ENCODE measurements at places on chromosomes 5 and 9.
A peak's percentile ranks its signal among the peaks of the same experiment; 100 is the strongest.

- no peak for DNase-seq
These were observed 157.1 kb downstream of the HTR1A start for GRCh38 chr5:63805151-63805550.

GRCh38 chr9:109416135-109416706, 81.9 kb downstream of the PTPN3 start:
- no peak for DNase-seq

DNA sequence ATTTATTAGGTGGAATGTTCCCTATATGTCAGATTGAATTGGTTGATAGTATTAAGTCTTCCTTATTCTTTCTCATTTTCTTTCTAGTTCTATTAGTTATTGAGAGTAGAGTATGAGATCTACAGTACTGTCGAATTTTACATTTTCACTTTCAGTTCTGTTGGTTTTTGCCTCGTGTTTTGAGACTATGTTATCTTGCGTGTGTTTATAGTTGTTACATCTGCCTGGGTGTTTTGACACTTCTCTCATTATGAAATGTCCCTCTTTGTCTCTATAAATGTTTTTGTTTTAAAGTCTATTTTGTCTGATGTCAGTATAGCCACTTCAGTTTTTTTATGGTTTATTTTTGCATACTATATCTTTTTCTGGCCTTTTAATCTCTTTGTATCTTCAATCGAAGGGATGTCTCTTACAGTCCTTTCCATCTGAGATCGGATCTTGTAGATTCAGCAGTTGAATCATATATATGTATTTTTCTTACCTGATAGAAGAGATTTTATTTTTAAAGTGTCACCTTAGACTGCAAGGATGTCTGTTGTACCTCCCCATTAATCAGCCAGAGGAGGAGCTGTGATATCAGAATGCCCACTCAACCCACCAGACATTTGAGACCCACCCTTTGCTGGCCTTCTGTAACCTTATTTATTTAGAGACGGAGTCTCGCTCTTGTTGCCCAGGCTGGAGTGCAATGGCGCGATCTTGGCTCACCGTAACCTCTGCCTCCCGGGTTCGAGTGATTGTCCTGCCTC, 20.7 kb downstream of the EHMT1 start:
- DNase-seq = no peak

- no peak for DNase-seq
These were observed 17.9 kb downstream of the SRFBP1 start for GRCh38 chr5:121979691-121980090.

GRCh38 chr9:131739959-131740648, at the start of gene RAPGEF1:
Gene RAPGEF1 (minus strand): TSS chr9:131740076. CDS start chr9:131739830, 246 bp downstream.
- peak; percentile 80 for DNase-seq

DNA sequence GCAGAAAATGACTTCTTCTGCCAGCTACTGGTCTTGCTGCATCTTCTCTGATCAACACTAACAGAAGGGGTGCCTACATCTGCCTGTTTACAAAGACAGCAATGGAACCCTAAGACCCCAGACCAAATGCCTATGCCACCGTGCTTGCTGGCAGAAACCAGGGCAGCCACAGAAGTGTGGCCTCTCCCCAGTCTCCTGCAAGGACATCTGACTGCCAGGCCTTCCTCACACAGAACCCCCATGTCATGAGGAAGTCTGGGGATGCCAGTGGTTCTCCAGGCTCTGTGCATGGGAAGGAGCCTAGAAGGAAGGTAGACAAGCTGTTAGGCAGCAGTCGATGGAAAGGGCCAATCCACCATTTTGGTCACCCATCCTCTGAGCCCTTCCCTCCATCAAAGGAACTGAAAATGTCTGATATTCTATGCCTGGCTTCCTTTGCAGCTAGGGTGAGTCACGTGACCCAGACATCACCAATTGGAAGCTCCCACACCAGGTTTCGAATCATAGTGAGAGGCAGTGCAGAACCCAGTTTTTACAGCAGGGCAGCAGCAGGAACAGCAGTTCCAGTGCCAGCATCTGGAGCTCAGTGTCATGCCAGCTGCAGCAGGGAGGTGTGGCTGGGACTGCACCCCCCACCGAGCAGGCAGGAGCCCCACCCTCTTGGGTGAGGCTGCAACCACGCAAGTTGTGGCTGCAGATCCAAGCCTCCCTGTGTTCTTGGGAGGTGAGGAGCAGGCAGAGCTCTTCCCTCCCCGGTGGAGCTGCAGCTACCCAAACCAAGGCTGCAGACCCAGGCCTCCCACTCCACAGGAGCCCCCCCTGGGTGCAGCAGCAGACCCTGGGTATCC, 123.4 kb downstream of the OLFM1 start:
- DNase-seq = no peak

DNA sequence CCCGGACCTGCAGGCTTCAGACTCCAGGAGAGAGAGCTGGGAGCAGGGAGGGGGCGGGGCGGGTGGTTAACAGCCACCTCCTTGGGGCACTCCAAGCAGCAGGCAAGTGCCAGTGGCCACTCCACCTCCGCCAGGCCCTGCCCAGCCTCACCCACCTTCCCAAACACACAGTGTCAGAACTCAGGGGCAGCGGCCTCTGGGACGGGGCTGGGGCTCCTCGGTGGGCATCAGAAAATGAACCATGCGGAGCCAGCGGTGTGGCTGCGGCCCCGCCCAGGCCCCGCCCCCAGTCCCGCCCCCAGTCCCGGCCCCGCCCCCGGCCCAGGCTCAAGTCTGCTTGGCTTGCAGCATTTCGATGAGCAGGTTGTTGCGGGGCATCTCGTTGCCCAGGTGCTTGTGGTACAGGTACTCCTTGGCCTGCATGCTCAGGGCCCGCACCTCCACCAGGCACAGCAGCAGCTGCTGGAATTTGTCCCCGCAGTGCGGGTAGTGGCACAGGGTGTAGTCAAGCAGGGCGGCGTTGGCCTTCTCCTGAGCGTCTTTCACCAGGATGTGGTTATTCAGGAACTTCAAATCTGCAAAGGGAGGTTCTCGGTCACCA, 24.7 kb downstream of the NR5A1 start:
- DNase-seq = no peak

GRCh38 chr5:53730943-53731342, 170.5 kb downstream of the NDUFS4 start:
- DNase-seq = no peak

GRCh38 chr9:78505546-78505945, 208.6 kb downstream of the PSAT1 start:
- DNase-seq = no peak

DNA sequence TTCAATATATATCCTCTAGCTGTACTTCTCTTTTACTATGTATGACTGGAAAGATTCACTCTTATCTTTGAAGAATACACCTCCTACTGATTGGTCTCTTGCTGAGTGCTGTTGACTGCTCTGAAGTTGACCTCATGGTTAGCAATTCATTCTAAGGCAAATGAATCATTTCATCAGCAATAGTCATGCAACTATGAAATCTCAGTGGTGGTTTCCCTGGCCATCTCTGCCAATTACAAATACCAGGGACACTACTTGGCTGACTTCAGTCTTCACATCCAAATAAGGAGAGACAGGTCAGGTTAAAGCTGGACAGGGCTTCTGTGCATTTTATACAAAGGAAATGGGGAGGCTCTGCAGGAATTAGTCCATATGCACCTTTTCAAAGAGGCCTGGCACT, 333.5 kb upstream of the ACTBL2 start:
- DNase-seq = no peak

DNA sequence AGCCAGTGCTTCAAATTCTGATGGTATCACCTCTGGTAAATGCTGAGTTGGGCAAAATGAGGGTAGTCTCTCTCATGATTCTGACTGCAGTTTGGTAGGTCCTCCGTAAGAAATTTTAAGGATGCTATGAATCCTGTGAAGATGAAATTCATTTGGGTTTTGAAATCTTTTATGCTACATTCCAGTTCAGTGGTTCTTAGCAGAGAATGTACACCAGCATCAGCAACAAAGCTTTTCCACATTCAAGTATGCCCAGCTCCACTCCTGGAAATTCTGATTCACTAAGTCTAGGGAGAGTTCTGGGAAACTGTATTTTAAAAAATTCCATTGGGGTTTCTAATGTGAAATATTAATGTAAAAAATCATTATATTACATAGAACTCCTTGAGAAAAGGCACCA, 33.6 kb upstream of the ACOT12 start:
- no peak for DNase-seq

GRCh38 chr9:117771136-117771535, 66.9 kb downstream of the TLR4 start:
- no peak for DNase-seq

DNA sequence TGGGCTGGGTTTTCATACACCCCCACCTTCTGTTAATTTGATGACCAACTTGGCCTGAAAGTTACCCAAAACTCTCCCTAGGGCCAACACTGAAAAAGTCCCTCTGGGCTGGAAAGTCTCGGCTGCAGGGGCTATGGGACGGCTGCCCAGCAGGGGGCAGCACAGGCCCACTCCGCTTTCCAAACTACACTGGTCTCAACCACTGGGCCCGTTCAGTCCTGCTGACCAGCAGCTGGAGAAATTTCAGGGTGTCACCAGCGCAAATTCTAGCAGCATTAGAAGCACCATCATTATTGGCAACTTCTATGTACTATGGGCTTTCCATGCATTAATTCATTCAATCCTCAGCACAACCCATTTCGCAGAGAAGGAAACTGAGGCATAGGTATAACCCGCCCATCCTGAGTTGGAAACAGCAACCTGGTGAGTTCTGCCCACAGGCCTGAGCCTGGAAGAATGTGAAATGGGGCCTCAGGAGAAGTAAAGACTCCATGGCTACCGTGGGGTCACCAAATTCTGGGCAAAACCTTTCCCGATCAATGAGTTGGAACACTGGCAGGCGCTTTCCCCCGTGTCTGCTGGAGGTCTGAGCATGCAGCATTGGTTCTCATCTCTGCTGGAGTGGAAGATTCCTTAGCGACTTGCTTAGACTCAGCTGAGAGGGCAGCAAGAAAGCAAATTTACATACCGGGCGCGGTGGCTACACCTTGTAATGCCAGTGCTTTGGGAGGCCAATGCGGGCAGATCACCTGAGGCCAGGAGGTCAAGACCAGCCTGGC, 9.7 kb downstream of the ORM2 start:
- peak; percentile 38 for DNase-seq

DNA sequence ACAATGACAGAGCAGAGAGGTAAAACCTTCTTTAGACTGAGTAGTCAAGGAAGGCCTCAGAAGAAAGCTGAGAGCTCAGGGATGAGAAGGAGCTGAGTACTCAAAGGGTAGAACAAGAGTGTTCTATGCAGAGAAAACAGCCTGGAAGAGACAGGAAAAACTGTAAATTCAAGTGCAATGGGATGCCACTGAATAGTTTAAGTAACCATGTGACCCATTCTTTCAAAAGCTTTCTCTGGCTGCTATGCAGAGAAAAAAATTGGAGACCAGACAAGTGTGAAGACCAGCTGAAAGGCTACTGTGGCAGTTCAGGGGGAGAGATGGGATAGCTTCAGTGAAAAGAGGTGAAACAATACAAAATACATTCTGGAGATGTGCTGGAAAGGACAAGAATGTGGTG, 61.3 kb upstream of the RNF38 start:
- DNase-seq = no peak

DNA sequence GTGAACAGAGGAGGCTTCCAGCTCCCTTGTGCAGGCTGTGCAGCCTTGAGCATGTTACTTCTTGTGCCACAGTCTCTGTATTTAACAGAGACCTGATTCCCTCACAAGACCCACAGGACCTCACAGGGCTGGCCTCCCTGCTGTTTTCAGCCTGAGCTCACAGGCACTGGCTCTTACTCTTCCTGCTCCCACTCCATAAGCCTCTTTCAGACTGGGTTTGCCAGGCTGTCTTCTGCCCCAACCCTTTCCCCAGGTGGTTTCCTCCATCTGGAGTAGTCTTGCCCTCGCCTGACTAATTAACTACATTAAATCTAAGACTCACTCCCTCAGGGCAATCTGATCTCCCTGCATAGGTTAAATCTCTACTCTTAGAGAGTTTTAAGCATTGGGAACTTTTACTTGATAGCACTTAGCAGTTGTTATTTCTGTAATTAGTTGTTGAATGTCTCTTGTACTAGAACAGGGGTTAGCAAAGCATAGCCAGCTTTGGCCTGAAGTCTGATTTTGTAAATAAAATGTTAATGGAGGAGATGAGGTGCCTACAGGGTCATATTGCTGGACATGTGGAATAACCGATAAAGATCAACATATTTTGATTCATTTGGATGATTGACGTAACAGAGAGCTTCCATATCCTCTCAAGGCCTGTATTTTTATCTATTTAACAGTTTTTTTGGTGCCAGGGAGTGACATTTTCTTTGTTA, 28.6 kb upstream of the SPATA31E1 start:
- DNase-seq = no peak

DNA sequence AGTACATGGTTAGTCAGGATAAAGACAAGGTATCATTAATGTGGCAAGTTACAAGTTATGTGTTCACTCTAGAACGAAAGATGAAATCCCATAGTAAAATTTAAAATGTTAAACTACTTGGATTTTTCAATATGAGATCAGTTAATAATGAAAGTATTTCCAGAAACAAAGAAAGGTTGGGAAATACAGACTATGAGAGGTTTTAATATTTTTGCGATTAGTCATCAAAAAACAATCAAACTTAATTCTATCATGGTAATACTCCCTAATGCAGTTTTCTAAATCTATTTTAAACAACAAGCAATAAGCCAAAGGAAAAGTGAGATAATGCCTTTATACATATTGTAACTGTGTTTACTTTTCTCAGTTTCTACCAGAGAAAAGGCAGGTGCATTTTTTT, 10.6 kb downstream of the CDH12 start:
- no peak for DNase-seq

DNA sequence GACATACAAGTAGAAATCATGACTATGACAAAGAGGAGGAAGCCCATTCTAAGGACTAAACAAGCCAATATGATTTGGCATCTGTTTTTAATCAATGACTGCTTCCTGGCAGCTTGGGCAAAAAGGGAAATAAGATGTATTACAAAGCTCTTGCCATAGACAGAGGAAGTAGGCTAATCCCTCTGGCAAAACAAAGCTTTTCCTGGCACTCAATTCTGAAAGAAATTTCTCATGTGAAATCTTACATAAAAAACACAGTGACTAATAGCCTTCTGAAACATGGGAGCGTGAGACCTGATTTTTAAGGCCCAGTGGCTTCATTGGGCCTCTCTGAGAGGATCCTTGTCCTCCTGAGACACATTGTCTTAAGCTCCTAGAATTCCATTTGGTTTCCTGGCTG, 93.6 kb downstream of the COL23A1 start:
- no peak for DNase-seq

- no peak for DNase-seq
These were observed 57.7 kb upstream of the ZBED3 start for GRCh38 chr5:77144837-77145139.

- DNase-seq = no peak
These were observed 242.5 kb upstream of the RIOK2 start for GRCh38 chr5:97425511-97425910.

GRCh38 chr5:82176115-82176814, 101.9 kb downstream of the RPS23 start:
- no peak for DNase-seq

DNA sequence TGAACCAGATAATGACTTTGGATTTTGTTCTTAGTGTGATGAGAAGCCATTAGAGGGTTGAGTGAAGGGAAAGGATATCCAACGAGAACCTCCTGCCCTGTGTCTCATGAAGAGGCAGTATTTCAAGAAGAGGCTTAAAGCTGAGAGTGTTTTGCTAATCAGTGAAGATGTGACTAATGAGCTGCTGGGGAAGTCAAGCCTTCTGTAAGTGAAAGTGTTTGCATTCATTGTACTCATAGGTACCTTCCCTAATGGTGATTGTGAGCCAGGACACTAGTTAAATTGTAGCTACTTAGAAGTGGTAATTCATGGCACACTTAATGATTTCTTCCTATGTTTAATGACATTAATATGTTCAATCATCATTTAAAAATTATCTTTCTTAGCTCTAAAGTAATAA, 23.7 kb downstream of the PIP5K1B start:
- no peak for DNase-seq

Data from activated T-cell treated with anti-CD3 and anti-CD28 coated beads for 24 hours (primary cell).